ENCODE measurements at places on chromosomes 5 and 9.

- DNase-seq: no peak
Observed at GRCh38 chr9:92645041-92645440, 24.9 kb downstream of the IPPK start.

DNA sequence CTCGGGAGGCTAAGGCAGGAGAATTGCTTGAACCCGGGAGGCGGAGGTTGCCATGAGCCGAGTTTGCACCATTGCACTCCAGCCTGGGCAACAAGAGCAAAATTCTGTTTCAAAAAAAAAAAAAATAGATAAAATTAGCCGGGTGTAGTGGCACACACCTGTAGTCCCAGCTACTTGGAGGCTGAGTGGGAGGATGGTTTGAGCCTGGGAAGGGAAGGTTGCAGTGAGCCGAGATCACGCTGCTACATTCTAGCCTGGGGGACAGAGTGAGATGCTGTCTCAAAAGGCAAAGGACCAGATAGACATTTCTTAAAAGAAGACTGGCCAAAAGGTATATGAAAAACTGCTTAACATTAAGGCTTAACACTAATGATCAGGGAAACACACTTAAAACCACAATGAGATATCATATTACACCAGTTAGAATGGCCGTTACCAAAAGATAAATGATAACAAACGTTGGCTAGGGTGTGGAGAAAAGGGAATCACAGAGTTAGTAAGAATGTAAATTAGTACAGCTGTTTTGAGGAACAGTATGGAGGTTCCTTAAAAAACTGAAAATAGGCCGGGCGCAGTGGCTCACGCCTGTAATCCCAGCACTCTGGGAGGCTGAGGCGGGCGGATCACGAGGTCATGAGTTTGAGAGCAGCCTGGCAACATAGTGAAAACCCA lies 10.1 kb upstream of the MARVELD2 start:
- DNase-seq: no peak

DNA sequence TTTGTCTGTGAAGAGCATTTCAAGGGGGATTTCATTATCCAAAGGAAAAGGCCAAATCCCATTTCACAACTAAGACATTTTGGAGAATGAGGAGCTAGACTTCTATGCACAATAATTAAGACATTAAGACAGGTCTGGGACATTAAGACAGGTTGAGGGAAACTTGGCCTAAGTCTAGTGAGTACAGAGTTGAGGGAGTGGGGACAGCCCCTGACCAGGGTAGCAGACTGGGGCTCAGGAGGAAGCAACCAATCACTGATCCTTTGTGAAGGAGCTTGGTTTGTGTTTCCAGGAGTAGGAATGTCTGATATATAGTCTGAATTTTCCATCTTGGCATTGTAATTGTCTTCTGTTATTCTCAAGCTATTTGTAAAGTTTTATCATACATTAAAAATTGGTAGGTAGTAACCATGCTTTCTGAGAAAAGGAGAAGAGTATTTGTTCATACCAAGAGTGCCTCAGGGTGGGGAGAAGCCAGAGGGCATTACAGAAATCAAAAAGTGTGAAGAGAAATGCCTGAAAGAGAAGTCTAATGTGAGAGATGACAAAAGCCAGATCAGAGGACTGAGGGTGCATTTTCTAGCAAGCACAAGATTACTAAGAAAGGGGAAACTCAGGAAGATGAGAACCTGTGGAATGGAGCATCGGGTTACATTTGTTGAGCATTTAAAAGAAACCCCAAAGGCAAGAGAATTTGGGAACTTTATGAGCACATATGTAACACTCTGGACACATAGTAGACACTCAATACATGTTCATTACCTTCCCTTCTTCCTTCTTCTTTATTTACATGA lies 189.3 kb upstream of the PIK3R1 start:
- no peak for DNase-seq

- DNase-seq: no peak
Observed at GRCh38 chr9:89037346-89037745, 46.1 kb downstream of the S1PR3 start.

DNA sequence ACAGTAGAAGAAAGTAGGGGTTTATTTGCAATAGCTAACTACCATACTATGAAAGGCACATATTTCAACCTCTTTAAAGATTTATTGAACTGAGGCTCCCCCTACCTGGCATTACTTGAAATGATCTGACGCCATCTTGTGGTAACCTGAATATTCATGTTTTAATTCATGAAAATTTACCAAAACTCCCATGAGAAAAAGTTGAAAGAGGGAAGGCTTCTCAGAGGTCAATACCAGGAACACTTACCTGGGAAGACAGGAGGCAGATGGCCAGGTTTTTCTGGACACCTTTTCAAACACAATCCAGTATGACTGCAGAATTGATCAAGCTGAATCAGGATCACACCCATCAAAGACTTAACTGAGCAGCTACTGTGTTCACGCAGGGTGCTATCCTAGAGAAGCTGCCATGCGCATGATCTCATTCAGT lies 9.4 kb downstream of the PRELID2 start:
- DNase-seq: no peak

GRCh38 chr9:82421498-82421897 lies 432.9 kb downstream of the SPATA31D1 start:
- no peak for DNase-seq

- DNase-seq: no peak
Observed at GRCh38 chr9:121050128-121050988, at the start of gene C5. Gene C5 (minus strand): TSS chr9:121050275. CDS start chr9:121050246, 29 bp downstream.

- DNase-seq: no peak
Observed at GRCh38 chr9:105901514-105902109, 207.3 kb downstream of the TMEM38B start.

GRCh38 chr9:19828576-19829109 lies 39.8 kb upstream of the SLC24A2 start:
- no peak for DNase-seq

GRCh38 chr5:124452412-124452811 lies 294.0 kb downstream of the ZNF608 start:
- DNase-seq: no peak

- no peak for DNase-seq
Observed at GRCh38 chr5:24364711-24365110, 280.1 kb downstream of the CDH10 start.

DNA sequence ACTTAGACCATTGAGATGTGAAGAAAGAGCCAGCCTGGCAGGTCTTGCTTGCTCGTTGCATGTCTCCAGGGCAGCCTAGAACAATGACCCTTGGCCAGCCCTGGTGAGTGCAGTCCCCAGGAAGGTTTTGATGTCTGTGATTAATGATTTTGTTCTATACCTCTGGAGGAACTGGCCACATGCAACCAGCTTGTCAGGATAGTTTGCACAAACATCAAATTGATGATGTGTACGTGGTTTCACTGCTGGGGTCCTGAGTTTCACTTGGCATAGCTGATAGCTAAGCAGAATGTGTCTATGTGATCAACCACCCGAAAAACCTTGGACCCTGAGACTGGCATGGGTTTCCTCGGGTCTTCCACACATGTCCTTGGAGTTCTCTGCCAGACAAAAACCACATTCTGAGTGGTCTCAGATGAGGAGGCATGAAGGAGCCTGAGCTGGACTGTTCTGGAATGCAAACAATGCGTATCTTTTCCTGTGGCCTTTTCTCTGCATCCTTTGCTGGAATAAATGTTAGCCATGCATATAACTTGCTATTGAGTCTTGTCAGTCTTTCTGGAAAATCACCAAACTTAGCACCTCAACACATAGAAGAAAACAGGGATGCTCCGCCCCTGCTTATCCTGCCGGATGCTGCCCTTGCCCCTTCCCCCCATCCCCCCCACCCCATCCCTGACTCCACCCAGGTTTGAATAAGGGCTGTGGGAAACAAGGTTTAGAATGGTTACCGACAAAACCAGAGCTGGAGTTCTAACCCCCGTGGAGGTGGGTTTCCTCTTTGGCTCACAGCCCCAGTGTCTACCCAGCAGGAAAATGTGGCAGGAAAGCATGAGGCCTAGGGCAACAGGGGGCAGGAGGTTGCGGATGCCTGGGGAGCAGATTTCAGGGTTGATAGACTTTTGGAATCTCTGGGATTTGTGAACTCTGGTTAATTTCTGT lies 50.1 kb upstream of the ANKRD33B start:
- DNase-seq: no peak

- no peak for DNase-seq
Observed at GRCh38 chr5:140221697-140222223, 46.8 kb downstream of the CYSTM1 start.

GRCh38 chr5:125088522-125089105 lies 342.2 kb upstream of the ZNF608 start:
- DNase-seq: no peak

- DNase-seq: no peak
Observed at GRCh38 chr5:150503977-150504620, 3.8 kb upstream of the NDST1 start.

DNA sequence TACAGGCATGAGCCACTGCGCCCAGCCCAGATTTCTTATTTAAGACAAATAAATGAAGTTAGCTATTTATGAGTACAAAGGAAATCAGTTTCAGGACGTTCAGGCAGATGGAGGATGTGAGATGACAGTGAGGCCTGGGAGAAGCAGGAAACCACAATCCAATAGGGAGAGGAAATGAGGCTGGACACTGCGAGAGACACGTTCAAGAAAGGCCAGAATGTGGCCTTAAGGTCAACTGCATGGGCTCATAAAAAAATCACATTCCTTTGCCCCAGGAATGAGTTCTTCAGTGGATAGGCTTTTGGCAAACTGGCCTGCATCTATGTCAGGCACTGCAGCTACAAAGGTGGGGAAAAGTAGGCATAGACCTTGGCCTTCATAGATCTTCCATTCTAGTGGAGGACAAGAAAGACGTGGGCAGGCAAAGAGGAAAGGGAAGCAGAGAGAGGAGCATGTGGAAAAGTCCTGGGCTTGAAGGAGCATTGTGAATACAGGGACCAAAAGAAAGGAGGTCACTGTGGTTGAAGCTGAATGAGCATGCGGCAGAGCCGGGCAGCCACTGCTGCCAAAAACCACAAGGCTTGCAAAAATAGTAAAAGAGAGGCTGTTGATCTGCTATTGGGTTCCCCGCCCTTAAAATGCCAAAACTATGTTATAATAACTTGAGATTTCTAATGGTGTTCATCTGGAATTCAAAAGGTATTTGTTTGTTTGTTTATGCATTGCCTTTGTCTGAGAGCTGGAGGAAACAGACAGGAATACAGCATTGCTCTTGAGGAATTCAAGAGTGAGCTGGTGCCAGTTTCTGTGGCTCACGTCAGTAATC lies 133.0 kb downstream of the GNA14 start:
- no peak for DNase-seq

- no peak for DNase-seq
Observed at GRCh38 chr9:113896713-113897112, 20.6 kb downstream of the ZNF618 start.

DNA sequence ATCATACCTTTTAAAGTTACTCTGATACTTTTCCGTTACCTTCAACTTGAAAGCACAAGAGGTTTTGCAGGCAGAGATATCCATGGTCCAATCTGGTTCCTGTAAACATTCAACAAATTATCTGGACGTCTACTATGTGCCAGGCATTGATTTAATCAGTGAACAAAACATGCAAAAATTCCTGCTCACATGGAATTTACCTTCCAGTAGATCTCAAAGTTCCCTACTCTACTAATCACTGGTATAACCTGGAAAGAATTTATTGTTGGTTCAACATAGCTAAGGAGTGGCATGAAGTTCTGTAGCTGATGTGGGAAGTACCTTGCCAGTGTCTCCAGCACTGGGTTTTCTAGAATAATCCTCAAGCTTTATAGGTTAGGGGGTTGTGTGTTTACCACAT lies 9.8 kb downstream of the OCLN start:
- DNase-seq: no peak

DNA sequence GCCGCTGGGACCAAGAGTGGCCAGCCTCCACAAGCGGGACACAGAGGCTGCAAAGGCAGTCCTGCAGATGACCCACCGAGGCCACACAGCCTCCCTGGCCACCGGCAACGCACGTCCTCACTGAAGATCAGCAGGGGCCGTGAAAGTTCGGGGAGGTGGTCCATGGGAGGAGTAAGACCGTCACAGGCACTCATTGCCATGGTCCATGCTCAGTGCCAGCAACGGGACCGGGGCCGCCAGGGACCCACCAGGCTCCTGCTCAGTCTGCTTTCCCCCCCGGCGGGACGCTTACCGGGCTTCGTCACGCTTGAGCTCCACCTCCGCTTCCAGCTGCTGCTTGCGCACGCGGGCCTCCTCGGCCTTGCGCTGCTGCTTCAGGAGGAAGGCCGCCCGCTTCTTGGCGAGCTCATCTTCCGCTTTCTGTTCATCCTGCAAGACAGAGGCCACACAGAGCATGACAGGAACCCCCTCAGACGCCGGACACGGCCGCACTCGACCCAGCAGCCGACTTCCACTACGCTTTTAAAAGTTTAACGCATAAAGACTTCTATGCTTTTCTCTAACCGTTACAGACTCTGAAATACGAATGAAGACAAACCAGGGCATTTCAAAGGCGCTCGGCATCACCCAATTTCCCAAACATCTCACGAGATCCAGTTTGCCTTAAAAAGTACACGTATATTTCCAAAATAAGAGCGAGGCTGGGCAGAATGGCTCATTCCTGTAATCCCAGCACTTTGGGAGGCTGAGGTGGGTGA lies 88.4 kb downstream of the CAMSAP1 start:
- DNase-seq: no peak

- DNase-seq: no peak
Observed at GRCh38 chr5:83564069-83564749, 92.7 kb downstream of the VCAN start.

DNA sequence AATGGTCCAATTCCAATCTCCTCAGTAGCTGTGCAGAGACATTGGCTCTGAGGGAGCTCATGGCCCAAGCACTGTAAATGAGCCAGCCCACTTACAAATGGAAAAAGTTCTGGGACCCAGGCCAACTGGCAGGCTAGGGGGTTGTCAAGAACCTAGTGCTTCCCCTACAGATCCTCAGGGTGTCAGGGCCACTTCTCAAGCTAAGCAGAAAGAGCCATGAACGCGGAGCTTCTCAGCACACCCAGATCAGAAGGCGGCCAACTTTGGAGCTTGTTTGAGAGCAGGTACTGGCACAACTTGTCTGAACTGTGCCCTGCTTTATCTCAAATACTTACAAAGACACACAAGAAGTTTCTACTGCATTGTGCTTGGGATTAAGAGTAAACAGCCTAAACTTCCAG lies 17.5 kb downstream of the TLE1 start:
- no peak for DNase-seq

DNA sequence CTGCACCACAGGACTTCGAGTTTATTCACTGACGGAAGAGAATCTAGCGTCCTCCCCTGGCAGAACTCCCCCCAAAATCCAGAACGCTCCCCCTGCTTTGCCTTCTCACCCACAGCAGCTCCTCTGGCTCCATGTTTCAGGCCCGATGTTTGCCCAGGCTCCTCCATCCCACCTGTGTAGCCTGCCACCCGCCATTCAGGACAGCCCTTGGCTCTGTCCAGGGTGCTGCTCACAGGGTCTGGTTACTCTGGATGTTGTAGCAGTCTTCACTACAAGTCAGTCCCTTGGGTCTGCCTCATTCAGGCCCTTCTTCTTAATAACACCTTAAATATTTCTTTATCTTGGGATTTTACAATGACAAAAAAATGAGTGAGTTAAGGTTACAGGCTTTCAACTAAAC lies 41.3 kb upstream of the SV2C start:
- no peak for DNase-seq

DNA sequence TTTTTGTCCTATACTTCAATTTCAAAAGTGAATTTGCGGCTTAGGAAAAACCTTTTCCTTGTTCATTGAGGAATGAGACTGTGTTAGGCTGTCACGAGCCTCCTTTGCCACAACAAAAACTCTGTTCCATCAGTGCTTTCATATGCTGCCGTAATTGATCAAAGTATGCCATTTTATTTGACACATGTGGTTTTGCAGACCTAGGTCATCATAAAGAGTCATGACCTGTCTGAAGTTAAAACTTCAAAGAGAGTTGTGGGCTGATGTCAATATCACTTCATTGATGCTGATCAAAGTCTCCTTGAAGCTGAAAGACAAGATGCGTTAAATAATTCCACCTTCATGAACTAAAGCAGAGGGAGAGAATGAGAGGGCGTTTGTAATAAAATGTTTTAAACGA lies 55.5 kb downstream of the SYK start:
- no peak for DNase-seq

Data from bone marrow (tissue), 2 donors.